Cardiac muscle cell (in vitro differentiated cells and primary cell): ENCODE measurements at places on chromosomes 16 and 17.
A peak's percentile ranks its signal among the peaks of the same experiment; 100 is the strongest.

DNA sequence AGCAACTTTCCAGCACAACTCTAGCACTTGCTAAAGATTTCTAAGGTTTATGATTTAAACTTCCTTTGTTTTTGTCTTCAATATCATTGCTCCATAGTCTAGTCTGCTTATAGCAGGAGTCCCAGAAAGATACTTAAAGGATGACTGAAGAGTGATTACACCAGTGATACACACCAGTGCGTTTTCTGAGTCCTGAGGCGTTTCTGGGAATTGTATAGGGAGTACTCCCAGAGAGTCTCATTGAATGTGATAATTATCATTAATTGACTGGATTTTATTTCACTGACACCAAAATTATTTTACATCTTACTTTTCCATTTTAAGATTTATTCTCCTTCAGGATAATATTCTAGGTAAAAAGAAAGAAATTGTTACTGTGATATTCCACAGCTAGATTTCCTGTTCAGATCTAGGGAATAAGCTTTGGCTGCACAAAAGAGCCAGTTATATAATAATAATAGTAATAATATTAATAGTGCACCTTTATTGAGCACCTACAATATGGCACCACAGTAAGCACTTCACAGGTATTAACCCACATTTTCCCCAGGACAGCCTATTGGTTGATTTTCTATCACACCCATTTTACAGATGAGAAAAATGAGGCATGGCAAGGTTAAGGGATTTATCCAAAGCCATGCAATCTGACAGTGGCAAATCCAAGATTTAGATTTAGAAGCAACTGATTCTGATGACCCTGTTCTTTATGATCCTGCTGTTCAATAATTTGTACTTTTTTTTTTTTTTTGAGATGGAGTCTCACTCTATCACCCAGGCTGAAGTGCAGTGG lies 62.6 kb downstream of the IRX5 start:
- H3K27ac ChIP-seq, result no peak overlapping the region
- H3K36me3 ChIP-seq, result no peaks in the 10 kb centered on the region
- no peaks in the 10 kb centered on the region for H3K4me1 ChIP-seq
- peaks cover 3% of the 10 kb centered on the region for H3K27me3 ChIP-seq

GRCh38 chr17:9343516-9343915 lies 232.1 kb downstream of the STX8 start:
- H3K36me3 ChIP-seq, result no peaks in the 10 kb centered on the region
- no peak overlapping the region for H3K4me3 ChIP-seq
- H3K4me1 ChIP-seq, result peaks cover 3% of the 10 kb centered on the region
- H3K27ac ChIP-seq, result no peak overlapping the region
- DNase-seq, result peak; percentile 54

GRCh38 chr16:68719993-68720489 lies 17.1 kb upstream of the CDH1 start:
- H3K27ac ChIP-seq, result no peak overlapping the region
- H3K36me3 ChIP-seq, result no peaks in the 10 kb centered on the region

- DNase-seq, result no peak
- no peak overlapping the region for H3K27ac ChIP-seq
- no peak overlapping the region for H3K4me3 ChIP-seq
- no peaks in the 10 kb centered on the region for H3K27me3 ChIP-seq
- H3K36me3 ChIP-seq, result no peaks in the 10 kb centered on the region
- H3K4me1 ChIP-seq, result no peaks in the 10 kb centered on the region
These were observed 120.2 kb downstream of the KIF2B start for GRCh38 chr17:53942898-53943297.

- H3K27me3 ChIP-seq, result no peaks in the 10 kb centered on the region
- H3K4me3 ChIP-seq, result no peak overlapping the region
- H3K27ac ChIP-seq, result no peak overlapping the region
- H3K36me3 ChIP-seq, result no peaks in the 10 kb centered on the region
These were observed 3.9 kb downstream of the NLRC3 start for GRCh38 chr16:3573146-3573815.

- no peak for DNase-seq
- no peaks in the 10 kb centered on the region for H3K27me3 ChIP-seq
- peaks cover 17% of the 10 kb centered on the region for H3K4me1 ChIP-seq
- peak overlapping the region; percentile 38 for H3K27ac ChIP-seq
- peaks cover 11% of the 10 kb centered on the region for H3K36me3 ChIP-seq
These were observed 2.0 kb upstream of the TTYH2 start for GRCh38 chr17:74211141-74211911.

GRCh38 chr16:71311553-71312158 lies 22.5 kb upstream of the CMTR2 start:
- peak; percentile 78 for DNase-seq
- H3K36me3 ChIP-seq, result no peaks in the 10 kb centered on the region
- H3K27me3 ChIP-seq, result peaks cover 12% of the 10 kb centered on the region
- no peaks in the 10 kb centered on the region for H3K4me1 ChIP-seq

- H3K27me3 ChIP-seq, result no peaks in the 10 kb centered on the region
- peaks cover 20% of the 10 kb centered on the region for H3K36me3 ChIP-seq
- peak; percentile 3 for DNase-seq
These were observed 43.7 kb downstream of the GOSR1 start for GRCh38 chr17:30520882-30521281.

GRCh38 chr16:73285436-73286201 lies 237.7 kb upstream of the ZFHX3 start:
- no peak overlapping the region for H3K27ac ChIP-seq
- DNase-seq, result no peak
- H3K27me3 ChIP-seq, result no peaks in the 10 kb centered on the region
- no peaks in the 10 kb centered on the region for H3K36me3 ChIP-seq
- no peak overlapping the region for H3K4me3 ChIP-seq
- H3K4me1 ChIP-seq, result no peaks in the 10 kb centered on the region

- no peak overlapping the region for H3K4me3 ChIP-seq
- H3K27ac ChIP-seq, result no peak overlapping the region
- H3K27me3 ChIP-seq, result no peaks in the 10 kb centered on the region
- no peaks in the 10 kb centered on the region for H3K36me3 ChIP-seq
- H3K4me1 ChIP-seq, result peaks cover 3% of the 10 kb centered on the region
- no peak for DNase-seq
These were observed 22.0 kb upstream of the USP10 start for GRCh38 chr16:84677849-84678248.

- no peaks in the 10 kb centered on the region for H3K27me3 ChIP-seq
- no peak overlapping the region for H3K27ac ChIP-seq
- no peak overlapping the region for H3K4me3 ChIP-seq
- no peaks in the 10 kb centered on the region for H3K4me1 ChIP-seq
- DNase-seq, result no peak
- H3K36me3 ChIP-seq, result no peaks in the 10 kb centered on the region
These were observed 100.2 kb upstream of the FOXF1 start for GRCh38 chr16:86410081-86410480.

GRCh38 chr17:27203241-27203640 lies 90.7 kb upstream of the WSB1 start:
- no peak for DNase-seq
- H3K27me3 ChIP-seq, result no peaks in the 10 kb centered on the region
- no peak overlapping the region for H3K27ac ChIP-seq
- no peaks in the 10 kb centered on the region for H3K36me3 ChIP-seq
